ENCODE measurements at places on chromosomes 4 and X. TPM values are rescaled to one million over a fixed set of nuclear protein-coding genes. Genes with fewer than 3 reads are reported as not detected.
A peak's percentile ranks its signal among the peaks of the same experiment; 100 is the strongest.

GRCh38 chr4:176340871-176341685 is 21.3 kb downstream of the SPCS3 start:
- DNase-seq: no peak
- no peaks in the 10 kb centered on the region for H3K36me3 ChIP-seq
- peaks cover 33% of the 10 kb centered on the region for H3K4me1 ChIP-seq
- no peak overlapping the region for H3K27ac ChIP-seq

SERPINA7 gene
- total RNA-seq: not detected

MAGEA4 gene
- not detected for total RNA-seq

DACH2 gene
- 0.27 TPM for total RNA-seq

TRIM61 gene
- total RNA-seq: 0.36 TPM

DNA sequence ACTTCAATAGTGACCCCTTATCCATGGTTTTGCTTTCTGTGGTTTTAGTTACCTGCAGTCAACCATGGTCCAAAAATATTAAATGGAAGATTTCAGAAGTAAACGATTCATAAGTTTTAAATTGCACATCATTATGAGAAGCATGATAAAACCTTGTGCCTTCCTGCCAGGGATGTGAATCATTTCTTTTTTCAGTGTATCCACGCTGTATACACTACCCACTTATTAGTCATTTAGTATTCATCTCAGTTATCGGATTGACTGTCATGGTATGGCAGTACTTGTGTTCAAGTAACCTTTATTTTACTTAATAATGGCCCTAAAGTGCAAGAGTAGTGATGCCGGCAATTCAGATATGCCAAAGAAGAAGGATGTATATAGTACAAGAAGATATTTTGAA is 37.7 kb upstream of the TASL start:
- no peaks in the 10 kb centered on the region for H3K4me1 ChIP-seq
- no peaks in the 10 kb centered on the region for H3K36me3 ChIP-seq
- no peak overlapping the region for H3K4me3 ChIP-seq
- no peak for DNase-seq
- no peak overlapping the region for H3K27ac ChIP-seq

DNA sequence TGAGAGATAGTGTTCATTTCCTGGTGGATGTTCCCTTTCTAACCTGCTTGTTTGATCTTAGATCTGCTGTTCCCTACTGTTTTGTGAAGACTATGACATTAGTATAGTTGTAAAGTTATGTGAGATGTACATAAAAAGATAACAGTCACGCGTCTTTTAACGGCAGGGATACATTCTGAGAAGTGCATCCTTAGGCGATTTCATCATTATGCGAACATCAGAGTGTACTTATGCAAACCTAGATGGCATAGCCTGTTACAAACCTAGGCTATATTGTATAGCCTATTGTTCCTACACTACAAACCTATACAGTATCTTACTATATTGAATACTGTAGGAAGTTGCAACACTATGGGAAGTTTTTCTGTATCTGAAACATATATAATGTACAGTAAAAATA is 50.4 kb downstream of the MCUB start:
- H3K27me3 ChIP-seq: no peaks in the 10 kb centered on the region
- DNase-seq: no peak
- no peak overlapping the region for H3K27ac ChIP-seq

DNA sequence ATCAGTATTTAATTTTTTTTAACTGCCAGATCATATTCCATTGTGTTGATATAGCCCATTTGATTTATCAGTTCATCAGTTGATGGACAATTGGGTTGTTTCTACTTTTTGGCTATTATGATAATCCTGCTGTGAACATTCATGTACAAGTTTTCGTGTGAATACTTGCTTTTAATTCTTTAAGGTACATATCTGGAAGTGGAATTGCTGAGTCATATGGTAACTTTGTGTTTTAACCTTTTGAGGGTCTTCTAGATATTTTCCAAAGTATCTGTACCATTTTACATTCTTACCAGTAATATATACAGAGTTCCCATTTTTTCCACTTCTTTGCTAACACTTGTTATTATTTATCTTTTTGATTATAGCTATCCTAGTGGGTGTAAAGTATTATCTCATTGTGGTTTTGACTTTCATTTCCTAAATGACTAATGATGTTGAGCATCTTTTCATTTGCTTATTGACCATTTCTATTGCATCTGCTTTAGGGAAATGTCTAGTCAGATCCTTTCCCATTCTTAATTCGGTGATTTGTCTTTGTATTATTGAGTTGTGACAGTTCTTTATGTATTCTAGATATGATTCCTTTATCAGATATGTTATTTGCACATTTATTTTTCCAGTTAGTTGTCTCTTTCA is 75.2 kb upstream of the NUDT6 start:
- H3K4me3 ChIP-seq: no peak overlapping the region
- no peak overlapping the region for H3K27ac ChIP-seq
- no peak for DNase-seq
- H3K36me3 ChIP-seq: no peaks in the 10 kb centered on the region
- no peaks in the 10 kb centered on the region for H3K27me3 ChIP-seq

DNA sequence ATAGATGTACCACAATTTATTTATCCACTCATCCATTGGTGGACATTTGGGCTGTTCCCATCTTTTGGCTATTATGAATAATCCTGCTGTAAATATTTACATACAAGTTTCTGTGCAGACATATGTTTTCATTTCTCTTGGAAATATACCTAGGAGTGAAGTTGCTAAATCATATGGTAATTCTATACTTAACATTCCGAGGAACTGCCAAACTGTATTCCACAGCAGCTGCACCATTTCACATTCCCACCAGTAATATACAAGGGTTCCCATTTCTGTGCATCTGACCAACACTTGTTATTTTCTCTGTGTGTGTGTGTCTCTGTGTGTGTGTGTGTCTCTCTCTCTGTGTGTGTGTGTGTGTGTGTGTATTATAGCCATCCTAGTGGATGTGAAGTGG is 15.4 kb upstream of the DOCK11 start:
- H3K36me3 ChIP-seq: no peaks in the 10 kb centered on the region
- no peak overlapping the region for H3K4me3 ChIP-seq
- DNase-seq: no peak
- no peak overlapping the region for H3K27ac ChIP-seq

UGT2B15 gene
- 0.36 TPM for total RNA-seq

- no peaks in the 10 kb centered on the region for H3K36me3 ChIP-seq
- no peak for DNase-seq
- no peaks in the 10 kb centered on the region for H3K4me1 ChIP-seq
- no peak overlapping the region for H3K4me3 ChIP-seq
Measured at GRCh38 chrX:119145241-119145653, 17.6 kb upstream of the KIAA1210 start.

DNA sequence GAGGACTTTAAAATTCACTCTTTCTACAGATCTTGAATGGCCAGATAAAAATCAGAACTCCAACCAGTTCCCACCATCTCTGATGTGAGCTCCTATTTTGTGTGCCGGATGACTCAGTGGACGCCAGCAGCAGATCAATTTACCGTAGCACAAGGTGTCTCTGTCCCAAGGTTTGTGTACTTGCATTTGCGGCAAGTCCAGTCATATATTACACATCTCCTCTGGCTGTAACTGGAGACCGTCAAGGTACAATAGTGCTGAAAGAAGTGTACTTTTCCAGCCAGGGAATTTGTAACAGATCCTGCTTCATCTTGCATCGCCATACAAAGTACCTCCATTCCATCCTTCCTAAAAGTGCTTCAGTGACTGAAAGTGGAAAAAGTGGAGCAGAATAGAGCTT is 108.2 kb upstream of the SORBS2 start:
- H3K4me3 ChIP-seq: no peak overlapping the region
- no peaks in the 10 kb centered on the region for H3K36me3 ChIP-seq
- DNase-seq: no peak
- H3K27me3 ChIP-seq: no peaks in the 10 kb centered on the region
- H3K27ac ChIP-seq: no peak overlapping the region

GRCh38 chr4:154478547-154478946 is 13.1 kb downstream of the DCHS2 start:
- H3K27ac ChIP-seq: no peak overlapping the region
- H3K36me3 ChIP-seq: no peaks in the 10 kb centered on the region
- H3K4me3 ChIP-seq: no peak overlapping the region
- H3K4me1 ChIP-seq: peaks cover 6% of the 10 kb centered on the region

UGT2B7 gene
- not detected for total RNA-seq

- peaks cover 39% of the 10 kb centered on the region for H3K4me1 ChIP-seq
- no peaks in the 10 kb centered on the region for H3K27me3 ChIP-seq
- H3K36me3 ChIP-seq: no peaks in the 10 kb centered on the region
- peak; percentile 88 for DNase-seq
Measured at GRCh38 chr4:22573198-22573597, 57.3 kb upstream of the ADGRA3 start.

GPR143 gene
- not detected for total RNA-seq

GRCh38 chr4:145679520-145679919 is 426 bp upstream of the C4orf51 start:
- H3K27ac ChIP-seq: peak overlapping the region; percentile 41
- H3K4me1 ChIP-seq: peaks cover 21% of the 10 kb centered on the region
- no peak overlapping the region for H3K4me3 ChIP-seq
- no peaks in the 10 kb centered on the region for H3K27me3 ChIP-seq
- H3K36me3 ChIP-seq: no peaks in the 10 kb centered on the region
- peak; percentile 69 for DNase-seq

DCAF8L2 gene
- not detected for total RNA-seq

- H3K4me1 ChIP-seq: peaks cover 26% of the 10 kb centered on the region
- H3K27ac ChIP-seq: peak overlapping the region; percentile 72
- no peak overlapping the region for H3K4me3 ChIP-seq
- no peak for DNase-seq
Measured at GRCh38 chr4:13612569-13612968, 15.0 kb downstream of the BOD1L1 start.
